HEK293T (cell line): ENCODE measurements at places on chromosomes 11 and 22.

- no peak for DNase-seq
These were observed 11.3 kb upstream of the CXCR5 start for GRCh38 chr11:118872403-118872821.

GRCh38 chr11:123378096-123378495 lies 52.0 kb upstream of the GRAMD1B start:
- DNase-seq: no peak

GRCh38 chr11:74307434-74307833 lies 4.0 kb downstream of the P4HA3 start:
- no peak for DNase-seq

GRCh38 chr11:5591613-5592012 lies 4.8 kb upstream of the TRIM6 start:
- no peak for DNase-seq

GRCh38 chr11:120709808-120710207 lies 198.3 kb downstream of the GRIK4 start:
- DNase-seq: no peak

DNA sequence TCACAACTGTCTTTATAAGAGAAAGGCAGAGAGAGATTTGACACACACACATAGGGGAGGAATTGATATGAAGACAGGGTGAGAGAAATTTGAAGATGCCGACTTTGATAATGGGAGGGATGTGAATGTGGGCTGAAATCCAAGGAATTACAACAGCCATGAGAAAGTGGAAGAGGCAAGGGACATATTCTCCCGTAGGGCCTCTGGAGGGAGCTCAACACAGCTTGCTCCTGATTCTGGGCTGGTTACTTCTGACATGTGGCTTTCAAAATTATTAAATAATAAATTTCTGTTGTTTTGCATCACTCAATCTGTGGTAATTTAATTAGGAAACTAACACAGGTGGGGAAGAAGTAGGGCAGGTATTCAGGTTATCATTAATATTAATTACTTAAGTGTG lies 282.9 kb downstream of the LUZP2 start:
- no peak for DNase-seq

DNA sequence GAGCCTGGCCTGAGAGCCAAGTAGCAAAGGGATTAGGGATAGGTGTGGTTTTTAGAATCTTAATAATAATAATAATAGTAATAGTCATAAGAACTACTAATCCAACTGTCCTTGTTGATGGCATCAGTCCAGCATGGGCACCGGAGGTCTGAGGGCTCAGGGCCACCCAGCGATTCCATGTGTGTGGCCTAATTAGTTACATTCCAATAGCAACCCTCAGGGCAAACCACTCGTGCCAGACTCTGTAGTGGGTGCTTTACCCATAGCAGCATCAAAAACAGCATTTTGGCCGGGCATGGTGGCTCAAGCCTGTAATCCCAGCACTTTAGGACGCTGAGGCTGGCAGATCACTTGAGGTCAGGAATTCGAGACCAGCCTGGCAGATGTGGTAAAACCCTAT lies 19.0 kb upstream of the MYH9 start:
- no peak for DNase-seq

DNA sequence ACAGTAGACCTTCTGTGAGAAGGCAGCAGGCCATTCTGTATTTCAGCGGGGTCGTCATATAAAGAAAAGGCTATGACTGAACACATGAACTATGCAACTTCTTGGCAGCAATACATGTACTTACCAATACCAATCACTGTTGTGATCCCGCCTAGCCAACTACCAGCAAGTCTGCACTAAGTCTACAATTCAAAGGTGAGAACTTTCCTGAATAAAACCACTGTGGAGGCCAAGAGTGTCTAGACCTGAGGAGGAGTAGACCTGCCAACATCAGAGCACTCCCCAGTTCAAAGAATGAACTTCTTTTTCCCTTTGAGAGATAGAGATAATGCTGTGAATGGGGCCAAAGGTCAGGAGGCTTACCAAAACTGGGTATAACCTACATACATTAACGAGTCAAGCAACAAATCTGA lies 108.2 kb downstream of the SIK3 start:
- no peak for DNase-seq

DNA sequence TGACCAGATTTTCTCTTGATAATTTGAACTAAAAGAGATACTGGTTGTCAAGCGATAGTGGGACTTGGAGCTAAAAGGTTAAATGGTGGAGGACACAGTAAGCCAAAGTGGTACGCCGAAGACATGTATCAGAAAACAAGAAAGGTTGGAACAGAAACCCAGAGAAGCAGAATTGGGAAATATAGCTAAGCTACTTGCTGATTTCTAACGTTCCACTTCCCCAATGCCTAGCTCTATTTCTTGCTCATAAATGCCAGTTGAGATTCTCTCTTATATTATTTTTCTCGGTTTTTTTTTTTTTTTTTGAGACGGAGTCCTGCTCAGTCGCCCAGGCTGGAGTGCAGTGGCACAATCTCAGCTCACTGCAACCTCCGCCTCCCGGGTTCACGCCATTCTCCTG lies 12.7 kb downstream of the TMEM41B start:
- DNase-seq: no peak

GRCh38 chr11:13859892-13860291 lies 102.6 kb upstream of the SPON1 start:
- no peak for DNase-seq

GRCh38 chr11:18253233-18253632 lies 4.8 kb upstream of the SAA2 start:
- DNase-seq: no peak

DNA sequence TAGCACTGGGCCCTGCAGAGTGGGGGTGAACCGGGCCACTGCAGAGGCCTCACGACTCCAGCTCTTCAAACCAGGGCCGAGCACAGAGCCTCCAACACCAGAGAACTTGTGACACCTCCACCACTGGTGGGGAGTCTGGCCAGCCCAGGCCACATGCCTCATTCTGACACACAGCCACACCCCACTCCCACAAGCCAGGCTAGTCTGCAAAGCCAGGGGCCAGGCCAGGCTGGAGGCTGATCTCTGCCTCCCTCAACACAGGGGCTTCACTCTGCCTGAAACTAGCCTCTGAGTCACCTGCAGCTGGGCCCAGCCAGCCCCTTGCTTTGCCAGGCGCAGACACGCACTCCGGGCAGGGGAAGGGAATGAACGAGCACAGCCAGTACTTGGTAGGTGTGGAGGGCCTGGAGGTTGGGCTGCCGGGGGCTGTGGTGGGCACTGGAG lies 102.9 kb downstream of the MED15 start:
- DNase-seq: no peak

GRCh38 chr11:73246303-73246702 lies 25.8 kb upstream of the P2RY6 start:
- DNase-seq: no peak

- no peak for DNase-seq
These were observed 181.2 kb downstream of the CSNK2A3 start for GRCh38 chr11:11171854-11172253.

- DNase-seq: no peak
These were observed 432.2 kb upstream of the NARS2 start for GRCh38 chr11:79006854-79007253.

DNA sequence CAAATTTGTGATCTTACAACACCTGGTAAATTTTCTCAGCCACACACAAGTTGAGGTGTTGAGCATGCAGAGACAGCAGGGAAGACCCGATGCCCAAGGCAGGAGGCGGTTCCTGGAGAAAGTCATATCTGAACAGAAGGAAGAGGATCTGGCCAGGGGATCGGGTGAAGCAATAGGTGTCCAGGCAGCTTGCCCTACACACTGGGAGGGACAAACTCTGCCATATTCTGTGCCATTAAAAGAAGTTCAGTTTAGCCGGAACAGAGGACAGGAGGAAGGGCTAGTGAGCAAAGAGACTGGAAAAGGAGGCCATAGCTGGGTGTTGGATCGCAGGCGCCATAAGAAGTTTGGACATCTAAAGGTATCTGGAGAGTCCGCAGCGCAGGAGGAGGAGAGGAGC lies 76.5 kb downstream of the TMPRSS5 start:
- no peak for DNase-seq

GRCh38 chr11:35949242-35949641 lies 5.4 kb downstream of the LDLRAD3 start:
- DNase-seq: no peak

DNA sequence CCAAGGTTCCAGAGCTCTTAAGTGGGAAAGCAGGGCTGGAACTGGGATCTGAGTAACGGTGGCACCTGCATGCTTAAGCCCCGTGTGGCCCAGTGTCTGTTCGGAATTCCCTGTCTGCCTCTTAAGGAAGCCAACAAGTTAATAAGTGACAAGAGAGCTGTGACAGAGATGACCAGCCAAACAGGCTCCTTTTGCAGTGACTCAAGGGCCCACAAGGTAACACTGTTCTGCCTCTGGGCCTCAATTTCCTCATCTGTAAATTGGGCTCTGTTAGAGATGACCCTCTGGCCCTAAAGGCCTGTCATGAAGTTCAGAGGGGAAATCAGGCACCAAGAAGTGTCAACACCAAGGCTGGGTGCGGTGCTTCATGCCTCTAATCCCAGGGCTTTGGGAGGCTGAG lies 18.6 kb downstream of the USH1C start:
- DNase-seq: no peak

- peak; percentile 74 for DNase-seq
These were observed 128.2 kb downstream of the ZNF280B start for GRCh38 chr22:22380098-22381030.

- DNase-seq: peak; percentile 61
These were observed 30.7 kb downstream of the PPP2R1B start for GRCh38 chr11:111735262-111736116.

DNA sequence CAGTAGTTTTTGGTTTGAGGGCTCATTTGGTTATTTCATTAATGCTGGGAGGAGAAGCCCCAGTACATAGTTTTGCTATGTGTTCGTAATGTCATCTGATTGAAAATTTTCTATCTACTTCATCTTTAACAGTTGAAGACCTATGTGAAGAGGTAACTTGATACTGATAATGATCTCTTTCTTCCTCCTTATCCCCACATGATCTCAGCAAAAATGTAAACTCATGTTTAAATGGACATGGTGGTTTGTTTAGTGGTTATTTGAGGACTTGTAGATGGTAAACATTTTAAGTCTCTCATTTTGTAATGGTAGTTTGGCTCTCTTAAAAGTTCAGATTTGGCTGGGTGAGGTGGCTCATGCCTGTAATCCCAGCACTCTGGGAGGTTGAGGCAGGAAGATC lies 53.7 kb upstream of the SPTBN2 start:
- DNase-seq: no peak

DNA sequence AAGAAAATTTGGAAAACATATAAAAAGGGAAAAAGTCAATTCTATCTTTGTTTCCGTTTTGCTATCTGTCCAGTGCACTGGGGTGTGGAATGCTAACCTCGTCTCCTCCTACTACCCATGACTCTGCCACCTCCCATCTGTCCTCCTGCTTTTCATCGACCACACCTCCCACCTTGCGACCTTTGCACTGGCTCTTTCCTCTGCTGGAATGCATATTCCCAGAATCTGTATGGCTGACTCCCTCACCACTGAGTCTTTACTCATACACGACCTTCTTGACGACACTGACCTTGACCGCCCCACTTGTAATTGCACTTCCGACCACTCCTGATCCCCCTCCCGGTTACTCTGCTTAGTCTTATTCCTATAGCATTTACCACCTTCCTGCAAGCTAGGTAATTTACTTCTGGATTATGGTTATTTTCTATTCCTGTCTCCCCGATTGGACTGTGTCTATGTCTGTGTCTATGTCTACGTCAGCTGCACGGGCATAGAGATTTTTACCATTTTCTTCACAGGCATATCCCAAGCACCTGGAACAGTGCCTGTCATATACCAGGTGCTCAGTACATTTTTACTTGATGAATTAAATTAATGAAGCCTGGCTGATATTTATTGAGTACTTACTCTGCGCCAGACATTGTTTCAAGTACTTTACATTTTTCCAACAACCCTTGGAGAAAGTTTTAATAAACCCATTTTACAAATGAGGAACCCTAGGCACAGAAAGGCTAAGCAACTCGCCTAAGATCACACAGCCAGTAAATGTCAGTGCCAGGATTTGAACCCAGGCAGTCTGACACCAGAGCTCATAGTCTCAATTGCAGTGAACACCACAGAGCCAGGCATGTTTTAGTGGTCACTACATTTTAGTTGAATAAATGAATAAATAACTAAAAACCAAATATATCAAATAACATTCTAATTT lies 89.3 kb upstream of the SLC22A12 start:
- no peak for DNase-seq

DNA sequence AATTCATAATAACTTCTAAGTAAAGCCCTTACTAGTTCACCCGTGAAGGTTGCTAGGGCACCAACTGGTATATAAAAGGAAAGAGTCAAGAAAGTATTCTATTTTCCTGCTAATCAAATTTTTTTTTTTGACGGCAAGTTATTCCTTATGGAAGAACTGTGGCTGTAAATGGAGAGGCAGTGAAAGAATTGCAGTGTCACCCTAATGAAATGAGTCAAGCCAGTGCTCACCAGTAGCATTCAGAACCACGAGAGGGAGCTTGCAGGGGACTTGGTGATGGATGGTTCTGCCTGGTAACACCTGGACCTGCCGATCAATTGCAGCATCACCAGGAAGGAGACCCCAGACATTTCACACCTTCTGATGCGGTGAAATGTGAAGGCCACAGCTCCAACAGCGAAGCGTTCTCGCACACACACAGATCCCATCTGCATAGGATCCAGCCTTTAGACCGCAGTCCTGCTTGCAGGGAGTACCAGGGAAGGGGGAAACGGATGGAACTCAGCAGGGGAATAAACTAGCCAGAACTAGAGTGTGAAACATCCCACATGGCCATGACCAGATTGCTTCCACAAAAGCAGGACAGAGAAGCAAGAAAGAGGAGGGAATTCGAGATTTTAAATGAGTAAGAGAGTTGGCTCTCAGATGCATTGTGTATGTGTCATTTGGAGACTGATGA lies 326.2 kb downstream of the TBC1D22A start:
- DNase-seq: no peak

GRCh38 chr11:76107971-76108370 lies 98.3 kb downstream of the WNT11 start:
- no peak for DNase-seq

DNA sequence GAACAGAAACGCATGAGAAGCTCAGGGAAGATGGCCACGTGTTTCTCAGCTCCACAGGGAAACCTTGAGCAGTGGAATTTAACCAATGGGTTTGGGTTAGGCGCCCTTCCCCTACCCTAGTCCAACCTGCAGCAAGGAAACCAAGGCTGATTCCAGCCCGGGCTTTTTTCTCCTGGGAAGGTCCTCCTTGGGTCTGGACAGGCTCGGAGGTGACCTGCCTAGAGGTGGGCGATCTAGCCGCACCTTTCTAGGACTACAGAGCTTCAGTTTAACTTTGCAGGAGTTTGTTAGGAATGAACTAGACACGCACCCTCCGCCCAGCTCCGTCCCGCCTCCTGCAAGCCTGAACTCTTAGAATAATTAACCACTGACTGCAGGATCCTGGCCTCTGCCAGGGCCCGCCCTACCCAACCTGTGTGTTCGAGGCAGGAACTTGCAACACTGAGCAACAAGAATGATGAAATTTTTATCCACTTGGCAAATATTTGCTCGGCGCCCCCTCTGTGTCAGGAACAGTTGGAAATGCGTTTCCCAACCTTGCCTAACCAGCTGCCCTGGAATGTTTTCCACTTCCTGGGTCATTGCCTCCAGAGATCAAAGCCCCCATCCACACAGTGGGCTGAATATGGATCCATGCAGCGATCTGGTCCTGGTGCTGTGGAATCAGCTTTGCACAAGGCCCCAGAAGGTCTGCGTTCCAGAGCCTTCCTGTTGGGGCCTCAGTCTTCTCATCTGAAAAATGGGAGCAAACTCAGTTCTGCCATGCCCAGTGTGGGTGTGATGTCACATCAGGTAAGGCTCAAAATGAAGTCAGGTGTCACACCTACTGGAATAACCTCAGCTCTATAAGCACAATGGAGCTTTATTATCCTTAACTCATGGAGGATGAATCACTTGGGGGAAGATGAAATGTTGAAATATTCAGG lies 13.3 kb downstream of the MPST start:
- DNase-seq: no peak

GRCh38 chr11:86608251-86608799 lies 64.1 kb downstream of the ME3 start:
- DNase-seq: peak; percentile 66
